KBM-7 (cell line): ENCODE measurements at places on chromosomes 7 and 10.

GRCh38 chr7:121119047-121119446 is 130.5 kb downstream of the CPED1 start:
- DNase-seq, result no peak

GRCh38 chr10:123897146-123897545 is 5.5 kb upstream of the CPXM2 start:
- no peak for DNase-seq

DNA sequence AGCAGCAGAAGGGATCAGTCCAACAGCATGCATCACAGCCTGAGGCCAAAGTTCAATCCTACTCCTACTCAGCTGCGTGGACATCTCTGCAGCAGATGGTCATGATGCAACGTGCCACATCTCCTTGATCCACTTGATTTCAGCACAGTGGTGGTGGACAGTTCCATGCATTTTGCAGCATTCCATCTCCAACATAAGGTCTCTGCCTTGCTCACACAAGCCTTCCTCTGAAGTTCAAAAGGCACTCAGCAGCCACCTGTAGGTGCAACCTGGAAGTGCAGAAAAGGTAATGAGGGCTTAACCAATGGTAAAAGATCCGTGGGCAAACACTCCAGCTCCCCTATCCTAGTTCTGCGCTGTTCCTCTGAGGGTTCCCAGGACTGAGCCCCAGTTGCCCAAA is 57.5 kb upstream of the CHCHD3 start:
- DNase-seq, result peak; percentile 32

DNA sequence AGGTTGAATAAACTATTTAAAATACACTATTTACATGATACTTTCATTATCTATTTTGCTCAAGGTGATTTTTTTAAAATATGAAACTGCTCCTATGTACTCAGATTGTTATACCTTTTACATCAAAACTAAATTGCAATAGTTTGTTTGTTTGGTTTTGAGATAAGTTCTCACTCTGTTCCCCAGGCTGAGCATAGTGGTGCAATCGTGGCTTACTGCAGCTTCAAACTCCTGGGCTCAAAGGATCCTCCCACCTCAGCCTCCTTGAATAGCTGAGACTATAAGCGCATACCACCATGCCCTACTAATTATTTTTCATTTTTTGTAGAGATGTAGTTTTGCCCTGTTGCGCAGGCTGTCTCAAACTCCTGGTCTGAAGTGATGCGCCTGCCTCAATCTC is 12.7 kb downstream of the TAS2R60 start:
- no peak for DNase-seq

GRCh38 chr7:128405471-128406313 is 4.1 kb downstream of the IMPDH1 start:
- no peak for DNase-seq

GRCh38 chr10:130560116-130560515 is 423.9 kb downstream of the GLRX3 start:
- no peak for DNase-seq

DNA sequence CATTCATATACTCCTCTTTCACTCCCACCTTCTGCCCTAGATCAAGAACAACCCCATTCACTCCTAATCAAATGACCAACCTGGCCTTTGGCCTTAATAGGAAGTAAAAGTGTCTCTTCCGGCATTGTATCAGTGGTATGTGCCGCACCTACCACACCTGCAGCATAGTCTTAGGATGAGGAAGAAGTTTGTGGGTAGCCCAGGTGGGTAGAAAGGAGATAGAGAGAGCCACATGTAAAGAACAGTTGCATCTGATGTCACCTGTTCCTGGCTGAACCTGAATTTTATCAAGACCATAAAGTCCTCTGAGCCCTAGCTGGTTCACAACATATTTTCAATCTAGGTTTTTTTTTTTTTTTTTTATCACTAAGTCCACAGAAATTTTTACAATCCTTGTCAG is 55.5 kb upstream of the PTPN12 start:
- DNase-seq, result no peak

DNA sequence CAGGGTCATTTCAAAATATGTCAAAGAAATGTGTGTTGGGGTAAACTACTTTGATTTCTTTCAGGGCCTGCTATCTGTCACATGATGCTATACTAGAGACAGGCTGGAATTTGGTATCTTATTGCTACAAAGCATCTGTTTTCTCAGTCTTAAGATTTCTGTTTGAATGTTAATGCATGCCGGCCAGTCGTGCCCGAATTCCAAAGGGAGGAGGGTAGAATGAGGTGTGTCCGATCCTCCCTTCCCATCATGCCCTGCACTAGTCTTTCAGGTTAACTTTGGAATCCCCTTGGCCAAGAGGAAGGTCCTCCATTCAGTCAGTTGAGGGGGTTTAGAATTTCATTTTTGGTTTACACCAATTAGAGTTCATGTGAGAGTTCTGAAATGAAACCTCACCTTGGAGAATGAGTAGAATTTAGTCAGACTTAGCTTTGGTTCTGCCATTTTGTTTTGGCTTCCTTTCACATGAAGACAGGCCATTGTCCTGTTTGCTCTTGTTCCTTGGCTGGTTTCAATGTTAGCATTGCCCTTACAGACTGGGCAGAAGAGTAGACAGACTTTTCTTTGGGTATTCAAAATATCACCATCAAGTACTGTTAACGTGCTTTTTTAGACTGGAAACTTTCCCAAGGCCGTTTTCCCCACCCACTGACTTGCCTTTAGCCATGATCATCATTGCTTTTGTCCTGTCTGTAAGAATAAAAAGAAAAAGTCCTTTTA is 95.8 kb downstream of the CAMK1D start:
- no peak for DNase-seq

GRCh38 chr10:71802715-71803488 is 29.6 kb upstream of the VSIR start:
- DNase-seq, result no peak

- DNase-seq, result no peak
These were observed 277.8 kb downstream of the WDR37 start for GRCh38 chr10:1333981-1334380.

DNA sequence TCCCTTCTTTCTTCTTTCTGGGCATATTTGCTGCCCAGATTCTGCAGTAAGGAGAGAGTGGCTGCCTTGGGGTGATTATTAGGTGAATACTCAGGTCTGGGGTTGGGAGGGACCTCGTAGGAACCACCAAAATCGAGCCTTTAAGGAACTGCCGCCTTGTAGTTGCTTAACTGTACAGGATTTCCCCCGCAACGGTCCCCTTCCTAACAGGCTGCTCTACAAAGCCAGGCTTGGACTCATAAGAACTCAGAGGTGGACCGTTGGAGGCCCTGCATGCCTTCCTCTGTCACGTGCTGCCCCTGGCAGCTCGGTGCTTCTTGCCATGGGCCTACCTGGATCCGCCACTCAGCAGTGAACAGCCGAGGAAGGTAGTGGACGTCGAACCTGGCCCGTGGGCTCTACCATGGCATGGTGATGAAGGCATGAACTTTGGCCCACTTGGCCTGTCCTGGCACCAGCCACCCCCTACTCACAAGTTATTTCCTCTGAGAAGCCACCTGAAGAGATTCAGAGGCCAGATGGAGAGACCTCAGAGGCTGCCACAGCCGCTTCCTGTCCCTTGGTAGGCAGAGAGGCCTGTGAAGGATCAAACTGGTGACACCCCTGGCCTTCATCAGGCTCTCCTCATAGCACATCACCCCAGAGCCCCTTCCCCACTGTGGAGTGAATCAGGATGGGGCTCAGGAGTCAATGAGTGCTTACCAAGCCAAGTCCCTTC is 54.6 kb downstream of the NOD1 start:
- no peak for DNase-seq

DNA sequence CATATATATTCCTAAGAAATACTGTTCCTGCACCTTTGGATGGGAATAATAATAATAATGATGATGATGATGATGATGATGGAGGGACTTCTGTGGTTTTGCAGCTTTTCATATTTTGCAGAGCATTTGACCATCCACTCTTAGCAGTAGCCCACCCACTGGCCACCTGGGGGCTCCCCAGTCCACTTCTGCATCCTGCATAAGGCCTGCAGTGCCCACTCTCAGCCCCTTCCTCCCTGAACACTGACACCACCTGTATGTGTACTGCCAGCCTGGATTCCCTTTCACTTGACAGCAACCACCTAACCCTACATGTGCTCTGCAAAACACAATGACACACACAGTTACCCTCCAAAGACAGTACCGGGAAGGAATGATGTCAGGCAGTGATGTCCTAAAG is 131.4 kb downstream of the ADAM12 start:
- no peak for DNase-seq

GRCh38 chr7:106273009-106273668 is 11.6 kb downstream of the NAMPT start:
- no peak for DNase-seq

- DNase-seq, result no peak
These were observed 150.3 kb upstream of the WNT16 start for GRCh38 chr7:121178452-121178851.

- DNase-seq, result peak; percentile 71
These were observed 13.6 kb downstream of the SNX10 start for GRCh38 chr7:26305090-26305868.

DNA sequence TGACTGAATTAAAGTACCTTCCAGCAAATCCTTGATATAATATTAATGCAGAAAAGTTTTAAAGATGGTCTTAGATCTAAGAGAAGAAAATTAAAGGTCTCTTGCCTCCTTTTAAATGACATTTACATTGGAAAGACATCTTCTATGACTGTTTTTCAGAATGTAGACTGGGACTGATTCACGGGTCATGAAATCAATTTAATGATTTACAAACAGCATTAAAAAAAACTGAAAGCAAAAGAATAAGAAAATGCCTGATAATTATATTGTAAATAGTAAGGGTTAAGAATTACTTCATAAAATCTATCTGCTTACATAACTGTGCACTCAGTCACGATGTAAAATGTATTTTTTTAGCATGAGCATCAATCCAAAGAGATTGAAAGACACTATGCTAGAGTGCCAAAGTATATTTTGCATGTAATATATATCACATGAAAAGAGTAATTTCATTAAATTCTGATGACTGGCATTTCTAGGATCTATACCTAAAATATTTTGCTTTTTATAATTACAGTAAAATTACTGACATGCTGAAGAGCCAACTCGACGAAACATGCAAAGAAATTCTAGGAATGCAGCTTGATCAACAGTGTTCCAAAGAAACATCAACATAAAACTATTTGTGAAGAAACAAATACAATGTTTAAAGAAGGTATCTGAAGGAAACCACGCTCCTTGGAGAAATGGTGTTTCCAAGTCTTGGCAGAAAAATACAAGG is 35.1 kb downstream of the RTKN2 start:
- DNase-seq, result no peak

DNA sequence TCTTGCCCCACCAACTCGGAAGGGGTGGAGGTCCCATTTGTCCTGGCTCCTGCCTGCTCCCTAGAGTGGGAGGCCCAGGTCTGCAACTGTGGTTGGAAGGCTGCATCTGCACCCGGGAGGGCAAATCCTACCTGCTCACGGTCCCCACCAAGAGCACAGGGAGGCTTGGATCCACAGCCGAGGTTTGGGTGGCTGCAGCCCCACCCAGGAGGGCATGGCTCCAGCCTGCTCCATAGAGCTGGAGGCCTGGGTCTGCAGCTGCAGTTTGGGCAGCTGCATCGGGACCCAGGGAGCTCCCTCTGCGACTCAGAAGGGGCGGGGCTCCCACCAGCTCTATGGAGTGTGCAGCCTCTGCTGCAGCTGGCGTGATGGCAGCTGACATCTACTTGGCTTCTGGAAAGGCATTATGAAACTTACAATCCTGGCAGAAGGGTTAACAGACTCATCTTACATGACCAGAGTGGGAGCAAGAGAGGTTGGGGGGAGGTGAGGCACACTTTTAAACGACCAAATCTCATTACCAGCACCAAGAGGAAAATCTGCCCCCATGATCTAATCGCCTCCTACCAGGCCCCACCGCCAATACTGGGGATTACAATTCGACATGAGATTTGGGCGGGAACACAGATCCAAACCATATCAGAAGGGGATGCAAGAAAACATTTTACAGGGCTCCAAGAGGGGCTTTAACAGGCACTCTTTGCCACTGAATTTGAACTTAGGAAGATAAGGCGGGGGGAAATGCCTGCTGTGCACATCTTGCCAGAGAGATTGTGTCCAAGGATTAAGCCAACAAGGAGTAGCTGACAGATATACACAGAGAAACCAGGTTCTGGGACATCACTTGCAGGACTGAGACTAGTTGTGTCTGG is 8.2 kb upstream of the BLVRA start:
- DNase-seq, result no peak

- no peak for DNase-seq
These were observed 10.8 kb downstream of the LMOD2 start for GRCh38 chr7:123666492-123666891.

DNA sequence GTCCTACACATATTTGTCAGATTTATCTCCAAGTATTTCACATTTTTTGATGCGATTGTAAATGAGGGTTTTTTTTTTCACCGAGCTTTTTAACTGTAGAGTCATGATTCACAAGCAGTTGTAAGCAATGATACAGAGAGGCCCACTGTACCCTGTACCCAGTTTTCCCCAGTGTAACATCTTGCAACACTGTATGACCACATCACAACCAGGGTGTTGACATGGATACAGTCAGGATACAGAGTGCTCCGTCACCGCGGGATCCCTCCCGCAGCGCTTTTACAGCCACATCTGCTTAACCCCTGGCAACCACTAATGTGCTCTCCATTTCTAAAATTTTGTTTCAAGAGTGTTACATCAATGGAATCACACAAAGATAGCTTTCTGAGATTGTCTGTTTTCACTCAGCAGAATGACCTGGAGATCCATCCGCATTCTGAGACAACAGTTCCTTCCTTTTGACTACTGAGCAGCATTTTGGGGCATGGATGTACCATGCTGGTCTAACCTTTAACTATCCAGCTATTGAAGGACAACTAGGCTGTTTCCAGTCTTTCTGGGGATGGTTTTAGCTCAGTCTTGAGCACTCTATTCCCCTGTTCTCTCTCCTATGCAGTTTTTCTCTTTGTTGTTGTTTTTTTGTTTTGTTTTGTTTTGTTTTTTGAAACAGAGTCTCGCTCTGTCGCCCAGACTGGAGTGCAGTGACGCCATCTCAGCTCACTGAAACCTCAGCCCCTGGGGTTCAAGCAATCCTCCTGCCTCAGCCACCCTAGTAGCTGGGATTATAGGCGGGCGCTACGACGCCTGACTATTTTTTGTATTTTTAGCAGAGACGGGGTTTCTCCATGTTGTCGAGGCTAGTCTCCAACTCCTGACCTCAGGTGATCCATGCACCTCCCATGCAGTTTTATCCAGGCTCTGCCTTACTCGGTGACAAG is 25.9 kb downstream of the GPRIN2 start:
- DNase-seq, result no peak

DNA sequence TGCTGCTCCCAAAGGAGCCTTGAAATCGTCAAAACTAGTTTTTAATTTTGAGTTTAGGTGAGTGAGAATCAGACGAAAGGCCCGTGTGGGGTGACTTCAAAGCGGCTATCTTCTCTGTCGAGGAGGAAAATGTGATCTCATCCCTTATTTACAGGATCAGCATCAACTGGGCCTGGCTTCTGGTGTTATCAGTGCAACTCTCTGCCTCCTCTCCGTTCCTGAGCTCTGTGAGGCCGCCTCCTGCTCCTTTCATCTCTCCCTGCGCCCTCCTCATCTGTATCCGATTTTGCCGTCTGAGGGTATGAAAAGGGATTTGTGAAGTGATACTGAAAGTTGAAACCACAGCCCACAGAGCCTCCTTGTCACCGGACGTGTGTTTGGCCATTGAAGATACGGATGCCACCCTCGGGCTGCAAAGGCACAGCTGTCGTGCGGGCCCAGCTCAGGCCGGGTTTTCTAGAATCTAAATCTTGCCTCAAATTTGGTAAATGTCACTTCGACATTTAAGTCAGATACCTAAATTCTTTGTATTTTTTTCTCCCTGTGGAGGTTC is 408.7 kb upstream of the ADARB2 start:
- DNase-seq, result no peak

GRCh38 chr7:73577627-73578341 is 595 bp downstream of the TBL2 start:
- DNase-seq, result peak; percentile 37

- no peak for DNase-seq
These were observed 18.3 kb downstream of the PLEKHA1 start for GRCh38 chr10:122392835-122393234.
